NCI-H1105 (cell line): ENCODE measurements at places on chromosomes 2 and 18.

GRCh38 chr2:7022492-7023385 lies 105.5 kb downstream of the RNF144A start:
- no peak for DNase-seq

- no peak for DNase-seq
Observed at GRCh38 chr2:37871456-37872191, 53.5 kb upstream of the RMDN2 start.

DNA sequence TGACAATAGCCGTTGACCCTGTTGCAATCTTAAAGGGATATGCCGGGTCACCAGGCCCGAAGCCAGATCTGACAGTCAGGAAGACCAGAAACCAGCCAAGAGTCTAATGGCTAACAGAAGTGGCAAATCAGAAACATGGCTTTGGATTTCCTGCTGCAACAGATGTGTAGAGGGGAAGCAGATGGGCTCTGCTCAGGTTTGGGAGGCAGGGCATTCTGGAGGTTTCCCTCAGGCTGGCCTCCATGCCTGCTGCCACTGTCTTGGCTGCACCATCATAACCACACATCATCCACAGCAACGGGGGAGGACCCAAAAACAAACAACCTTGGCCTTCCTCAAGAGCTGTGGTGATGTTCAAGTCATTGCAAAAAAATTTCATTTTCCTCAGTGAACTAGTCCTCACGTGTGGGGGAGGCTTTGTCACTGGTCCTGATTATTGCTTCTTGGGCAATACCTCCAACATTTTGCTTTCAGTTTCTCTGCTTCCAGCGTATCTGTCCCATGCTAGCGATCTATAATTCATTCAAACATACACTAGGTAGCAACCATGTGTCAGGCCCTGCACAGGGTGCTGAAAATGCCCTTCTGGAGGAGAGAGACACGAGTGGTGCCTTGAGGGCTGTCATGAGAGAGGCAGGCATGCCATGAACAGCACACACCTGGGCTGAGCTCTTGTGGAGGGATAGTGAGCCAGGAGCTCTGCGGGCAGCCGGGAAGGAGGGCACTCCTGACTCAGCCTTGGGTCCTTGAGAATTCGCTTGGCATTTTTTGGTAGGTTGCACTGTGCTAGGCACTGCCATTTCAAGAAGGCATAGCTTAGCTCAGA lies 48.2 kb upstream of the LGALSL start:
- DNase-seq, result no peak

GRCh38 chr2:195333869-195334268 lies 323.2 kb upstream of the SLC39A10 start:
- DNase-seq, result no peak

DNA sequence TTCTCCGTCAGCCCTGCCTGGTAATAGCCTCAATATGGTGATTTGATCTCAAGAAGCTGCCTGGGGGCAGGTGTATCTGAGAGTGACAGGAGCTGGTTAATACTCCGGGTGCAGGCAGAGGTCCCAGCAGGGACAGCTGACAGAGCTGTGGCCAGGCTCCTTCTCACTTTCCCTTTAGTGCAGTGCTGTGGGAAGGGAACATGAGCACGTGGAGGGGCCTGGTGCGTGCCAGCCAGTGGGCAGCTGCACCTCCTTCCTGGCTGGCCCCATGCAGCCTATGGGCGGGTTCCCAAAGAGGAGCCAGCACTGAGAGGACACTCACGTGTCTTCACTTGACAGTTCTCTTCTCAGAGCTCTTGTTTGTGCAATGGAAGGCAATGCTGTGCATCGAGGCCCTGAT lies 9.1 kb downstream of the CNNM4 start:
- no peak for DNase-seq

DNA sequence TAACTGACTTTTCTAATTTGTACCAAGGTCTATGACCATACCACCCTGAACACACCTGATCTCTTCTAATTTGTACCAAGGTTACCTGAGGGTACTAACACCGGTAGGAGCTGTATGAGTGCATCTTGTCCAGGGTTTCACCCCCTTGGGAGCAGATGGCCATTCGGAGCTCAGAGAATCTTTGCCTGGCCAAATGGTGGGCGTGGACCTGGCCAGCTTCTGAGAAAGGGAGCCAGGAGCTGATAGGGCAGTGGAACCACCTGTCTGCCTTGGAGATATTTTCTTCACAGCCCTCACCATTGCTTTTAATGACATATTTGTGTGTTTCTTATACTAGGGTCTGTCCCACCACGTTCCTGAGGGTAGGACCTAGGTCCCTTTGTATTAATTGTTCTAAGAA lies 188.9 kb downstream of the LDLRAD4 start:
- DNase-seq, result no peak

DNA sequence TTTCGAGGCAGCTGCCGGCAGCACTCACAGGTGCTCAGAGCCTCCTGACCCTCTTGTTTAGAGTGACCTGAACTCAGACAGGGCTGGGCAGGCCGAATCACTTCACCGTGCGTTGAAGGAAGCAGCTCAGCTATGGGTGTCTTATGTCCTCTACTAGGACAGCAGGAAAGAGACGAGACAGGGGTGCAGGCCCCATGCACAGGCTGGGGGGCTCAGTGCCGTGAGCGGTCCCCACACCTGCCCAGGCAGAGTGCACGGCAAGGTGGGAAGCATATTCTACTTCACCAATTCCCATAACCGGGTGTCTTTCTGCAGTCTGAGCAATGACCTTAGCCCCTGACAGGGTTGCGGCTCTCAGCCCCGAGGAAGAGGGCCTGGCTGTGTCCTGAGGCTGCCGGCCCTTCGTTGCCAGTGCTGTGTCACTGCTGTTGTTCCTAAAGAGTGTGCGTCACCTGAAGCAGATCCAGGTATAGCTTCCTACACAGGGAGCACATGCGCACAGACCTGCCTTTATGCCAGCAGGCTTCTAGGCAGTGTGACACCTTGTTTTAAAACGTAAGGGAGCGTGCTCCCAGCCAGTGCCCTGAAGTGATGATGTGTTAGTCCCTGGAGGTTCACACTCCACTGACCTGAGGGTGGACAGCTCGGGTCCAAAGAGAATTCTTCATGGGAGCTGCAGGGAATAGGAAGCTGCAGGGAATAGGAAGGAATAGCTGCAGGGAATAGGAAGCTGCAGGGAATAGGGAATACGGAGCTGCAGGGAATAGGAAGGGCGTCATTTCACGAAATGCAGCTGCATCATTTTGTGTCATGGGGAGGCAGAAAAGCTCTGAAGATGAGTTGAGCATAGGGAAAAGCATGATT lies 207.9 kb upstream of the SALL3 start:
- DNase-seq, result no peak

GRCh38 chr2:34337735-34338134 lies 738.6 kb upstream of the FAM98A start:
- no peak for DNase-seq

DNA sequence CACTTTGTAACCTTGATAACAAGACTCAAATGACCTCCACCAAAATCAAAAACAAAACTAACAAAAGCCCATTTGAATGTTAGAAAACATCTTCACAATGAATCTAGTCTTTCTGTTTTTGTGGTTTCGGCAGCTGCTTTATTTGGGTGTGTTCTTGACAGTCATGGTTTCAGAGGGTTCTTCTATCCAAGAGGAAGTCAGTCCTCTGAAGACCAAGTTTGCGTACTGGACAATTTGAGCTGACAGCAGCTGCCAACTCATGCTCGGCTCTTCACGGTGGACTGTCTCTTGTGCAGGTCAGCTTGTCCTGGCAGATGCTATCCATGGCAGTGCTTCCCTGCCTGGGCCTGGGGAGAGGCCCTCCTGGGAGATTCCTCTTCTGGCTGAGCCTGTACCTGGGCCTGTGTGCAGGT lies 91.0 kb downstream of the TMEM17 start:
- DNase-seq, result no peak

- no peak for DNase-seq
Observed at GRCh38 chr2:218000136-218000535, 2.7 kb downstream of the TNS1 start.

DNA sequence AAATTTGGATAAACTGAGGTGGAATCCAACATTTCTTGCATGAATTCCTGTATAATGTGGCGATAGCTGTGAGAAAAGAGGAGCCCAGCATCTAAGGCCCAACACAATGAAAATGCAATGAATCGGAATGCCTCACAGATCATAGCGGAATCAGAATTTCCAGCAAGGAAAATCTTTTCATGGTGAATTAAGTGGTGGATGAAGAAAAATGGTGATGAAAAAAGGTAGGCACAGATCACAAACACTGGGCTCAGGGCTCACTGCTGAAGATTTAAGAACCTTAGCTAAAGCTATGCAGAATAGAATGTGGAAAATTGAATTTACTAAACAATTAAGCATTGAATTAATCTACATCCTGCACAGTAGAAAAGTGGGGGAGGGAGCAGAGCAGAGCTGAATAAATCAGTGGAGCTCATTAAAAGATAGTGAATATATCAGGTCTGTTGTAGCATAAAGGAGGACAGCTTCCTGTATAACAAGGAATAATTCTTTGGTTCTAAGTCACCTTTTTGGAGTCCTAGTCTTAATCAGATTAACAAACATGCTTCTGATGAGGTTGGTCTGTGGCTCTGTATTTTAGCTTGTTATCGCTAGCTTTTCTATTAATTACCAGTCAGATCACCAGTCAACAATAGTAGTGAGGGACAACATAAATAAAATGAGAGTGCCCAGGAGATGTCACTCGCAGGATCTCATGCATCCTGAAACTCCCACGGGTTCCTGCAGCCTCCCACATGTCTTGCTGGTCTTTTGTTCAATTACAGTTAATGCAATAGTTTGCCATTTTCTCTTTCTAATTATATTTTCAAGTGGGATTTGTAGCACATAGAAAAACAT lies 27.0 kb downstream of the MEIS1 start:
- no peak for DNase-seq

GRCh38 chr2:36058953-36059352 lies 296.6 kb upstream of the CRIM1 start:
- DNase-seq, result no peak

GRCh38 chr2:37769551-37769950 lies 98.1 kb upstream of the CDC42EP3 start:
- DNase-seq, result no peak

DNA sequence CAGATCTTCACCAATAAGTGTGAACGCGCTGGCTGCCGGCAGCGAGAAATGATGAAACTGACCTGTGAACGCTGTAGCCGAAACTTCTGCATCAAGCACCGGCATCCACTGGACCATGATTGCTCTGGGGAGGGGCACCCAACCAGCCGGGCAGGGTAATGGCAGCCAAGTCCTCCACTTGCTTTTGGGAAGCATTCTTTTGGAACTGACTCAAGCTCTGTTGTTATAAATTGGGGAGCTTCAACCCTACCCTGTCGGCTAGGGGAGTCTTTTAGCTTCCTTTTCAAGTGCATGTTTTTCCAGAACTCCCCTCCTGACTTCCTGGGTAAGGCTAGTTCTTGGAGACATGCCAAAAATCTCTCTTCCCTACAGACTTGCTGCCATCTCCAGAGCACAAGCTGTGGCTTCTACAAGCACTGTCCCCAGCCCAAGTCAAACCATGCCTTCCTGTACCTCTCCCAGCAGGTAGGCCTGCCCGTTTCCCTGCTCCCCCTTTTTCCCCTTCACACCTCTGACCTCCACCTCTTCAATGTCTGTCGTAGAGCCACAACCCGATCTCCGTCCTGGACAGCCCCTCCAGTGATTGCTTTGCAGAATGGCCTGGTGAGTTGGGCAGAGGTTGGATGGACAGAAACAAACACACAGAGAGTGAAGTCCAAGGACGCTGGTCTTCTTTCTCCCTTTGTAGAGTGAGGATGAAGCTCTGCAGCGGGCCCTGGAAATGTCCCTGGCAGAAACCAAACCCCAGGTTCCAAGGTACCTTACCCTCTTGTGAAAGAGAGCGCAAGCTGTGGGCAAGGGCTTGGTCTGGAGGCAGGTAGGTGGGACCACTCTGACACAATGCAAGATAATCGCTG lies 1.5 kb downstream of the ZFAND2B start:
- peak; percentile 19 for DNase-seq

DNA sequence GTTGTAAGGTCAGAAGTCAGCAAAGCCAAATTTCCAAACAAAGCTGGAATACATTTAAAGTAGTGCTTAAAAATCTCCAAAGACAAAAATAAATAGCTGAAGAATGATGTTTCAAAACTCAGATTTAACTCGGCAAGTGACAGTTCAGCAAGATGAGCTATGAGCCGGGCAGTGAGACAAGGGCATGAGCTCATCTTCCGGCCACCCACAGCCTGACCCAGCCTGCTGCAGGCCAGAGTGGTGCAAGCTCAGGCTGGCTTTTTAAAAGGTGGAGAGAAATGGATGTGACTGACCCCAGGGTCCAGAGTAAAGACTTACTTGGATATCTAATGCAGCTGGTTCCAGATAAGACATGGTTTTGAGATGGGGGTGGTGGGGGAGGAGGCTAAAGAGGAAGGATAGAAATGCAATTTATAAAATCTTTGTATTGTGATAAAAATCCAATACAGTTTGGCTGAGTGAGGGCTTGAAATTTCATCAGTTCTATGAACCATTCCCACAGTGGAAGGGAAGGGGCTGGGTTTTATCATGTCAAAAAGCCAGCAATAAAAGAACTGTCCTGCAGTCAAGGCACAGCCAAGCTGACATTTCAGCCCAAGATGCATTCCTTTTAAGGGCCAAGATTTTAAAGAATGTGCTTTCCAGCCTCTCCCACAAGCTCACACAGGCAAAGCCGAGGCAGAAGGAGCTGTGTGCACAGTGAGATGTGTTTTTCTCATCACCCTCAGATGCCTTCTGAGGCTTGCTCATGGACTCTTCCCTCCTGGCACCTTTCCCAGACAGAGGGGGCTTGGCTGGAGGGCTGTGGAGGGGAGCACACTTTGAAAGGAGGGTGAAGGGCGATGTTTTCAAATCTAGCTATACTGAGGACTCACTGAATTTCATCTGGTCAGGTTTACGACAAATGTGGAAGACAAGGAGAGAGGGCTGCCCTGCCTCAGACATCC lies 97.9 kb upstream of the KLHL29 start:
- no peak for DNase-seq

- no peak for DNase-seq
Observed at GRCh38 chr2:54497763-54498680, 41.9 kb downstream of the SPTBN1 start.

GRCh38 chr2:47636596-47637264 lies 146.2 kb upstream of the MSH6 start:
- DNase-seq, result no peak

GRCh38 chr2:112995346-112995920 lies 9.8 kb upstream of the IL36A start:
- no peak for DNase-seq

DNA sequence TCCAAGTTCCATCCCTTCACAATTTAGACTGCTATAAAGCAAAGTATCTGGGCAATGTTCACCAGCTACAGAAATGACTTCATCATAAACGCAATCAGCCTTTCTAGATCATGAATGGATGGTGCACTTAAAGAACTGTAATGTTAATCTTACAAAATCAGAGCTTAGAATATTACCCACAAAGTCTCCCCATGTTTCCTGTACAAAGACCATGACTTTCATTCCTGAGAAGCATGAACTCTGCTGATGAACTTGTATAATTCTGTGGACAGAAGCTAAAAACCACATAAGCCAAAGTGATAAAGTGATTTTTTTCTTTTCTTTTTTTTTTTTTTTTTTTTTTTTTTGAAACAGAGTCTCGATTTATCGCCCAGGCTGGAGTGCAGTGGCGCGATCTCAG lies 53.3 kb downstream of the C1D start:
- DNase-seq, result no peak

DNA sequence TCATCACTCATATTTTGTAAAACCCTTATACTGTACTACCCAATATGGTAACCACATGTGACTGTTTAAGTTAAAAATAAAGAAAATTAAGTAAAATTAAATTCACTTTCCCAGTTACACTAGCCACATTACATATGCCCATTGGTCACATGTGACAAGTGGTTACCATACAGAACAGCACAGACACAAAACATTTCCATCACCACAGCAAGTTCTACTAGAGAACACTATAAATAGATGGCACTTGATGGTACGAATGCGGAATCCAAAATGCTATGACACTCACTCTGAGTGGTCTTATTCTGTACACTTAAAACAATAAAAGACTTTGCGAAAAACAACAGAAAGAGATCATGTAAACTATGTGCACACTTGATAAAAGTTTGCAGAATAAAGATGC lies 202.2 kb downstream of the PDE1A start:
- DNase-seq, result no peak
